ENCODE measurements at places on chromosomes 1 and 21. TPM values are rescaled to one million over a fixed set of nuclear protein-coding genes. Genes with fewer than 3 reads are reported as not detected.
A peak's percentile ranks its signal among the peaks of the same experiment; 100 is the strongest.

Gene DTL
- total RNA-seq = 52.3 TPM

Gene F13B
- total RNA-seq = not detected

Gene TFF3
- total RNA-seq = 2.9 TPM

Gene AMY1B
- not detected for total RNA-seq

Gene PTPRU
- total RNA-seq = 75.4 TPM

Gene CAPN8
- total RNA-seq = not detected

GRCh38 chr1:81021134-81021533, 779.6 kb upstream of the ADGRL2 start:
- no peak for DNase-seq

DNA sequence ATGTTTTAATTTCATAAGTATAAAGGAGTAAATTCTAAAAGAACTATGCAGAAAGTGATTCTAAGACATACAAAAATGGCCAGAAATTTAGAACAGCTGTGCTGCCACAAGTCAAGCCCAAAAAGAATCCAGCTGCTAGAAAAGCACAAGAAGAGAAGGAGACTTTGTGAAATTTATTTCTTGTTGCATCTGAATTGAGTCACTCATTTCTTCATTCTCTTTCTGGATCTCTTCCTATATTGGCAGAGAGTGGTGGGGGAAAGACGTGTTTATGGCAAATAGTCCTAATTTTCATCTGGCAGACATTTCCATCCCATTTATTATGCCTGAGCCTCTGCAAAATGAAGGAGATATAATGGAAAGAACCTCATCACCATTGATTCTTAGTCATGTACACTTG, 139.6 kb upstream of the CTTNBP2NL start:
- DNase-seq = no peak

DNA sequence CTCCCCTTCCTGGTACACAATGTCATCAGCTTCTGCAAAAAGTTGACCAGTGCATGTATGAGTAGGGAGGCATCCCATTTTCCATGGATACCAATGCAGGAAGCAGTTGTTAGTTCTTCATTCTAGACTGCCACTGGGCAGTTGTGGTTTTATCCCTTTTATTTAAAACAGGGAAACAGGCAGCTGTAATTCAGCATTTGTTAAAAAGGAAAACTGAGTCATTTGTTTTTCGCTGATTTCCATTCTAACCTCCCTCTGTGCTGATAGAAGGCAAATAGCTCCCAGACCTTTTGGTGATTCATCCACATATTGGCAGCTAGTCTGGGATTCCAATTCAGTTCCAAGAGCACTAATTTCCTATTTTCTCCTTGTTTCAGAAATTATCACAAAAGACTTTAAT, 21.1 kb upstream of the ABCA4 start:
- DNase-seq = no peak

- DNase-seq = no peak
These were observed 23.3 kb upstream of the ST6GALNAC5 start for GRCh38 chr1:76843821-76844464.

- DNase-seq = no peak
These were observed 19.0 kb upstream of the PRSS38 start for GRCh38 chr1:227796359-227796915.

GRCh38 chr1:156899956-156900718, 6.6 kb downstream of the PEAR1 start:
- no peak for DNase-seq

DNA sequence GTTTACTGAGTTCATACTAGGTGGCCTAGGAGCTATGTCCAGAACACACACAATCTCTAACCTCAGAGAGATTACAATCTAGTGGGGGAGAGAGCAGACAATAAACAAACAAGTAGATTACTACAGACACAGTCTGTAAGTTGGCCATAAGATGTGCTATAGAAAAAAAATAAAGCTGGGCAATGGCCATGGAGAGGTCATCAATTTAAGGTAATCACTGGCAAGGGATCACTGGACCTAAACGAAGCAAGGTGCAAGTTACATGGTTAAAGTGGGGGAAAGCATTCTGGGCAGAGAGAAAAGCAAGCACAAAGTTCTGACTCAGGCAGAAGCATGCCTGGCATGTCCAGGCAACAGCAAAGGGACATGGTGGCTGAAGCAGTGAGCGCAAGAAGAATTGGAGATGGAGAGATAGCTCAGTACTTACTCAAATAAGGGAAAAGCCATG, 147.0 kb downstream of the RERE start:
- no peak for DNase-seq

GRCh38 chr21:43193651-43194302, 25.0 kb downstream of the CRYAA start:
- DNase-seq = peak; percentile 17
